ENCODE measurements at places on chromosomes 7 and 10.

DNA sequence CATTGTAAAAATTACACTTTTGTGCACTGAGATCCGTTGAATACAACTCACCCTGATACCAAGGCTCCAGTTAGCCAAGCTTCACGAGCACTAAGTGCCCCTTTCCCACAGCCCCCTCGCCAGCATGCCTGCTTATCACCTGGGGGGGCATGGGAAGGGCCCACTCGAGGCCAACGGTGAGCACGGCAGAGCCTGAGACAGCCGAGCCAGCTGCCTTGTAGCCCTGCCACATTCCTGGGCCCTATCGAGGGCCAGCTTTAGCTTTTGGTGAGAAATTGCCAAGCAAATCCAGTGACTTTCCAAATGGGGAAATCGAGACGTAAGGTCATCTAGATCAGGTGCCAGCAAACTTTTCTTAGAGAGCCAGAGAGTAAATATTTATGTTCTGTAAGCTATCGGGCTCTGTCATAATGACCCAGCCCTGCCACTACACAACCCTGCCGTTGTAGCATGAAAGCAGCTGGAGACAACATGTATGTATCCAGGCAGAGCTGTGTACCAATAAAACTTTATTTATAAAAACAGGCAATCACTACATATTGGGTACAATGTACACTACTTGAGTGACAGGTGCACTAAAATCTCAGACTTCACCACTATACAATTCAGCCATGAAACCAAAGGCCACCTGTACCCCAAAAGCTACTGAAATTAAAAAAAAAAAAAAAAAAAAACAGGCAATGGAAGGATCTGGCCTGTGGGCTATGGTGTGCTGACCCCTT is 83.6 kb downstream of the FAM53B start:
- DNase-seq, result no peak

DNA sequence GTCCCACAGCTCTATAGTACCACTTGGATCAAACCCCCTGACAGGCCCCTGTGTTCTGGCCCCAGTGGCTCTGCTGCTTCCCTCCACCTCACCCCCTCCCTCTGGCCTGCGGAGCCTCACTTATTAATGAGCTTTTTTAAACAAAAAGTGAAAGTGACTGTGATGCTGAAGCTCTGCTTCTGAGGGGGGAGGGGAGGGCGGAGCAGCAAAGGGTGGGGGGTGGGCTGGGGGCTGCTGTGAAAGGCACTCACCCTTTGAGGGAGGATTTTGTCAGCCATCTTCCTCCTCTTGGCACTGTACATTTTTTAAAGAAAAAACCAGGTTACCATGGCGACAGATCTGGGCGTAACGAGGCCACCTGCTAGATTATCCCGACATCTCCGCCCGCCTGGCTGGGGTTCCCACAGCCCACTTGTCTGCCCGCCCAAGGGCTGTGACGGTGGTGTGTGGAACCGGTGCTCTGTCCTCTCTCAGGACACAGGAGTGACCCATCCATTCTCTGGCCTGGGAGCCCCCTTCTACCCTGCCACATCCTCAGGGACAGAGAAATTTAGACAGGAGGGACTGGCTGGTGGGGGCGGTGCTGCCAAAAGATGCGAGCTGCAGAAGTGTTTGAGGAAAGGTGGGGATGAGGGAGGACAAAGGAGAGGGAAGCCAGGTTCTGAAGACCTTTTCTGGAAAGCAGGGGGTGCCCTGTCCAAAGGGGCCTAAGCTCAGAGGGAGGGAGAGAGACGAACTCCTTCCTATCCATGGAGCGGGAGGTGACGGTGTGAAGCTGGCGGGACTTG is 4.9 kb downstream of the SMARCD3 start:
- DNase-seq, result no peak

- DNase-seq, result no peak
Observed at GRCh38 chr10:106740-107139, 28.5 kb upstream of the ZMYND11 start.

DNA sequence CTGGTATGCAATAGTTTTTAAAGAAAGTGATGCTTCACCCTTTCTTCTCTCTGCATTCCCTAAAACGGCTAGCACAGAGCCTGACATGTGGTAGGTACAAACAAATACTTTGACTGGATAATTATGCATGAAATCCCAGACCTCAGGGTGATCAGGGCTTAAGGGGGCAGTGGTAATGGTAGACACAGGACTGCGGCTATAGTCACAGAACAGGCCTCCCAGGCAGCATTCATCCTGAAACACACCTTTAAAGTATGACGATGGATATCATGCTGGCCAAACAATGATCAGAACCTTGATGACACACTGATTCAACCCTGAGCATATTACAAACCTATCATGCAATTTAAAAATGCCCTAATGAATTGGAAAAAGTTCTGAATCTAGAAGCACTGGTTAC is 110.8 kb downstream of the PIP4K2A start:
- DNase-seq, result no peak

GRCh38 chr10:131254859-131255252 is 56.7 kb downstream of the TCERG1L start:
- no peak for DNase-seq

GRCh38 chr7:27242555-27243339 is at the start of gene EVX1:
EVX1 (plus strand) TSS chr7:27242802; CDS start chr7:27243031, 229 bp downstream.
- DNase-seq, result no peak

- no peak for DNase-seq
Observed at GRCh38 chr10:67319976-67320375, 376.0 kb downstream of the CTNNA3 start.

- peak; percentile 46 for DNase-seq
Observed at GRCh38 chr10:3805791-3806461, 20.9 kb upstream of the KLF6 start.

DNA sequence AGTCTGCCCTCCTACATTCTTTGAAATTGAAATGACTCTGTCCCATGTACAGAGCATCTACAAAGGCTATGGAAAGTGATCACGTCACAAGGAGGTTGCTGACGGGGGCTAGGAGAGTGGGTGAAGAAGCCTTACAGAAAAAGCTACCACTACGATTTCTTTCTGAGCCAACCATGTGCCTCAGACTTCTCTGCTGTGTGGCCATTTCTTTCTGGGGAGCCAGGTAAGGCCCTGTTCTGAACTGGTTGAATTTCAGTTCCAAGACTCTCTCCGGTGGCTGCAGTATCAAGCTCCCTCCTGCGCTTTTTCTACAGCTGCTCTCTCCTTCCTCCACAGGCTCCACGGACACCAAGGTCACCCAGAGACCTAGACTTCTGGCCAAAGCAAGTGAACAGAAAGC is 112.5 kb upstream of the PRSS1 start:
- DNase-seq, result no peak

GRCh38 chr10:24847112-24848070 is 105.0 kb downstream of the PRTFDC1 start:
- no peak for DNase-seq
